ENCODE measurements at places on chromosomes 5 and 9.

DNA sequence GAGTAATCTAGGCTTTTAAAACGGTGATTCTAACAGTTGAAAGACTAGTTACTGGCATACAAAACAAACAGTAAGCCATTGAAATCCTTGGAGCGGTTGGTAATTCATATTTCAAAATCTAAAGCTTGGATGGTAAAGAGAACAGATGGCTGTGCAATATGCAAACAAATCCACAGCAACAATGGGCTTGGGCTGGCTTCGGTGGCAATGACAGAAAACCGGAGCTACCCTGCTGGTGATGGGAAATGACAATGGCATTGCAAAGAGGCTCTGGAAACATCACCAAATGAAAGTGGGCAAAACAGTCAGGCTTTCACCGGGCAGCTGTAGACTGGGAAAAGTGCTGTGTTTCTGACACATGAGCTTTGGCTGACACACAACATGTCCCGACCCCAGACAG, 42.2 kb downstream of the MED27 start:
- DNase-seq = no peak

GRCh38 chr5:174355208-174355612, 309.7 kb downstream of the NSG2 start:
- DNase-seq = peak; percentile 97

GRCh38 chr5:137800700-137801411, 46.7 kb upstream of the HNRNPA0 start:
- DNase-seq = no peak

- no peak for DNase-seq
These were observed 1.8 kb downstream of the TIFAB start for GRCh38 chr5:135450336-135450735.

DNA sequence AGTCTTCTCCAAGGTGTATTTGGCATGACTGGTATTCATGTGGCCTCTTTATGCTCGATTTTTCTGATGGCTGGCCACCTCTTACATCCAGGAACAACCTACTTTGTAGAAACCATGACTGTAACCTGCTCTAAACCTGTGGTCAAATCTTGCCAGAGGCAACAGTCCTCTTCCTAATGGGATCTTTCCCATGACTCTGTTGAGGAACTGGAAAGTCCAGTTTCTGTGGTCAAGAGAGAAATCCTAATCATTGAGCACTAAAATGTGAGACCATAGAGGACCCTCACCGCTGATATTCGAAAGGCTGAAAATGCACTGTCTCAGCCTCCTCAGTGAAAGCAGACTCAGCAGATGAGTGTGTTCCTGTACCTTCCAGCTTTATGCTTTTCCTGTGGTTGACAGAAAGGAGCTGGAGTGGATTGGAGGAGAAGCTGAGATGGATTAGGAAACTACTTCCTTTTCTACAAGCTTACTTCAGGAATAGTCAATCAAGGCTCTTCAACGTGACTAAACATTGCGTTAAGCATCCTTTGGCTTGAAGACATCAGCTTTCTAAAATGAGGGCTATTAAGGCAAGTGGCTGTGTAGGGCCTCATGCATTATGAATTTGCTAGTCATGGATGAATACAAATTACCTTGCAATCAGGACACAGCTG, 69.7 kb upstream of the DAPK1 start:
- DNase-seq = no peak

DNA sequence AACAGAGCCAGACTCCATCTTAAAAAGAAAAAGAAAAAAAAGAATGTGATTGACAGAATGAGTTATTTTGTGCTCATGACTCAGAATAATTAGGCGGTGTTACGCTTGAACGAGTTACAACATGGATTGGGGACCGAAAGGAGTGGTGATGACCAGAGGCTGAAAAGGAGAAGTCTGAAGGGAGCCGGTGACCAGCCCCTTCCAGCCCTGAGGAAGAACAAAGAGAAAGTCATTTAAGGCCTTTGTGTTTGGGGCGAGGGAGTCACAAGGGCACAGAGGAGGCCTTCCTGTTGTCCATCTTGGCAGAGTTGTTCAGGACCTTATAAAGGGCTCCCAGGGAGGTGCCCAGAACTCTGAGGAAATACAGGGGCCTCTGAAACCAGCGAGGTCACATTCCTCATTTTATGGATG, 131.6 kb downstream of the GOLPH3 start:
- no peak for DNase-seq

GRCh38 chr5:88143693-88144218, 124.9 kb downstream of the TMEM161B start:
- no peak for DNase-seq

GRCh38 chr9:33728613-33729012, 66.7 kb upstream of the PRSS3 start:
- DNase-seq = no peak

- DNase-seq = peak; percentile 91
These were observed 35.5 kb upstream of the CDKN2B start for GRCh38 chr9:22044583-22044982.

- no peak for DNase-seq
These were observed 603.6 kb upstream of the CLINT1 start for GRCh38 chr5:158462349-158463114.
